ENCODE measurements at places on chromosomes 7 and 10.
A peak's percentile ranks its signal among the peaks of the same experiment; 100 is the strongest.

DNA sequence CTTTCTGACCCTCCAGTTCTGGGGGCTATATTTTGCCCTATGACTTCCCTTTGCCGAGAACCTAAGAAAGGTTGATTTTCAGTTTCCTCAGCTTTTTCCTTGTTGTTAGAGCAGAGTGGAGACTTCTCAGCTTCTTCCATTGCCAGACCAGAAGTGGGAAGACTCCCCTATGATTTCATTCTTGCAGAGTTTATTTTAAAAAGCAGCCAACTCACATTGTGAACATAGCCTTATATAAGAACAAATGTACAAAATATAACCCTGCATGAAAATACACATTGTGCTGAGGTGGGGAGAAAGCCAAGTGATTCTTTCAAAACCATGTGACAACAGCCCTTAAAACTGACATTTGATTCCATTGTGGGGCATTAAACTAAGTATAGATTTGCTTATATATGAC lies 33.8 kb upstream of the FZD8 start:
- DNase-seq = no peak

- DNase-seq = no peak
These were observed 6.9 kb upstream of the GSTK1 start for GRCh38 chr7:143256325-143256724.

DNA sequence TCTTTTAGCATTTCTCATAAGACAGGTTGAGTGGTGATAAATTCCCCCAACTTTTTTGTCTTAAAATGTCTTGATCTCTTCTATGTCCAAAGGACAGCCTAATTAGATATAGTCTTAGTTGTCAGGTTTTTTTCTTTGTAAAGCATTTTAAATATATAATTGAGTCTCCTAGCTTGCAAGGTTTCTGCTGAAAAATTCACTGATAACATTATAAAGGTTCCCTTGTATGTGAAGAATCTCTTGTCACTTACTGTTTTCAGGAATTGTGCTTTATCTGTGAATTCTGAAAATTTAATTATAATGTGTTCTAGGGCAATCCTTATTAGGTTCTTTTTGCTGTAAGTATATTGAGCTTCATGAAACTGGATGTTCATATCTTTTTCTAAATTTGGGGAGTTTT lies 96.8 kb upstream of the ZNF92 start:
- no peak for DNase-seq

GRCh38 chr10:101351017-101351416 lies 2.9 kb upstream of the BTRC start:
- no peak for DNase-seq

GRCh38 chr10:42646687-42647640 lies 8.6 kb upstream of the ZNF33B start:
- DNase-seq = no peak

DNA sequence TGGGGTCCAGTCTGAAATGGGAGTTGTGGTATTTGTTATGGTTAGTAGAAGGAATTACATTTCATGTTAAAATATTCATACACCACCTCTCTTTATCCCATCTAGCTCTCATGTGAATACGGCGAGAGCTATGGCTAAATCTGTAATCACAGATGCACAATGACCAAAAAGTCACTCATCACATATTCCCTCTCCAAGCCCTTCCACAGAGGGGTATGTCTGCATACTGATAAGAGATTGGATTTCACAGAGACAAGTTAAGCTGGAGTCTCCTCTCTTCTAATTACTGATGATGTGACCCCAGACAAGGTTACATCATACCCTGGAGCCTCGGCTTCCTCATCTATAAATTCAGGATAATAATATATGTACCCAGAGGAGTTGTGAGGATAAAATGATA lies 237.8 kb upstream of the RHOBTB1 start:
- DNase-seq = no peak

DNA sequence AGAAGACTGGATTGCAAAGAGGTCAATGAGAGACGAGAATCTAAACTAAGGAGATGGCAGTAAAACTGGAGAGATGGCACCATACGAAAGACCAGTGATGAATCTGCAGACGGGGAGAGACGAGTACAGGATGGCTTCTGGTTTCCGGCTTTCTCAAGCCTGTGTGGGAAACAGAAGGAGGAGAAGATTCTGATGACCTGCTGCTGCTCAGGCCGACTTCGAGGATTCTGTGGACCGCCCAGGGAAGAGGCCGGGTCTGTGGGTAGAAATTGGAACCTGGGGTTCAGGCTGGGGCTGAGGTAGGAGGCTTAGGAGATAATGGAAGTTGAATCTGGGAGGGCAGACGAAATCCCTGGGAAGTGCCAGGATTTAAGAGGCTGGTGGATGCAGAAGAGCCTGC lies 48.6 kb downstream of the PARP12 start:
- DNase-seq = no peak

GRCh38 chr10:77264107-77264506 lies 373.5 kb downstream of the KCNMA1 start:
- no peak for DNase-seq

- DNase-seq = no peak
These were observed 11.1 kb upstream of the ZMIZ1 start for GRCh38 chr10:79057481-79058275.

- no peak for DNase-seq
These were observed 234.0 kb upstream of the TCF7L2 start for GRCh38 chr10:112716076-112716475.

- no peak for DNase-seq
These were observed 70.2 kb upstream of the FGFR2 start for GRCh38 chr10:121668314-121669027.

DNA sequence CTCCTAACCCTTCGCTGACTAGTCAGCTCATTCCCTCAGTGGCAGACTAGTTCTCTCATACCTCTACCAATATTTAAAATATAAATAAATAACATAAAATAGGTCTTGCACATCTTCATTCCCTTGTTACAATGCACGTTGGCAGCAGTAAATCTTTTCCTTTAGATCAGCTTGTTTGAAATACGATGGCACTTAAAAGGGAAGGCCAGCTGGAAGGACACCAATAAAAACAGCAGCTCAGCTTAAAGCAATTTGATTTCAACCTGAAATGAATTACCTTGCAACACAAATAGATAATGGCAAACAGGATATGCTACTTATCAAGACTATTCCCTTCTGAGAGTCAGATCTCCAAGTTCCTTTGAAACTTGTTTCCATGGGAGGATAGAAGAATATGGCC lies 321.8 kb downstream of the GFRA1 start:
- no peak for DNase-seq

DNA sequence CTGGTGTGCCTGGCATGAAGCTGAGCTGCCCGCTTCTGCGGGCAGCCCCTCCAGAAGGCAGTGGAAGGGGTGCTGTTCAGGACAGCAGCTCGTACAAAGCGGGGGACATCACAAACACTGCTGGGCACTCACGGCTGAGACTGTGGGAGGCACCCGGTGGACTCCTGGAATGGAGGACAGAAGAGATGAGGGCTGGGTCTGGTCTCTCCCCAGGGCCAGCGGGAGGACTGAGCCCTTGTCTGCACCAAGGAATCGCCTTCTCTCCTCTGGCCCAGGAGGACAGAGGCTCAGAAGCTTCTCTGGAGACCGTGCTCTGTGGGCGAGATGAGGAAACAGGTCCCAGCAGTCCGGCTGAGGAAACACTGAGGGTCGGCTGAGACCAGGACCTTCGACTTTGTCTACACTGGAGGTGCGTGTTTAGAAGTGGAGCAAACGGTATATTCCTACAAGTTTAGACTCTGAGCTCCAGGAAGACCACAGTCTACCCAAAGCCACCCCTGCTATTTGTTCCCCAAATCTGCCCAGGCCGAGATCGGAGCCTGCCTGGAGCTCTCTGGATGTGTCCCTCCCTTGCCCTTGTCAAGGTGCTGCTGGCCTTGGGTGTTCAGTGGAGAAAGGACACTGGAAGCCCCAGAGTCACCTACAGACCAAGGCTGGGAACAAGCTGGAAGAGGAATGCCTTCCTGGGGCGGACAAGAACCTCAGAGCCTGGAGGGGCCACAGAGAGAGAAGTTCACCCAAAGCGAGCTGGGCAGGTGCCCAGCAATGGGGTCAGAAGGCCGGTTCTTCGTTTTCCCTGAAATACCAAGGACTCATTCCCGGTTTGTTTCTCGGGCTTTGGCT lies 12.9 kb upstream of the INPP5A start:
- DNase-seq = no peak

DNA sequence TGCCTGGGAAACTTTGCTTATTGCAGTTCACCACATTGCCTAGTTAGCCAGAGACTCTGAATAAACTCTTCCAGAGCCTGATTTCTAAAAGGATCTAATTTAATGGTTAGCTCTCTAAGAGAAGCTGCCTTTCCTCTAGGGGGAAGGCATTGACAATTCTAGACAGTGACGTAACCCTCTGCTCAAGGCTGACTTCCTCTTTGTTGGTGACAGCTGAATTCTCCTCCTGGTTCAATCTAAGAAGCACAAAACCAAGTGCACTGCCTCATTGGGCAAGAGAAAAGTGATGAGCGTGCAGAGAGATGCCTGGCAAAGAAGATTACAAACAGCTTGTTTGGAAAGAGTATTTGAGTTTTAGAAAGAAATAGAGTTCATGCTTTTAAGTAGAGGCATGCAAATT lies 102.7 kb downstream of the MACC1 start:
- DNase-seq = no peak

- DNase-seq = no peak
These were observed 9.3 kb upstream of the FAM180A start for GRCh38 chr7:135757719-135758411.

- no peak for DNase-seq
These were observed 11.9 kb upstream of the ZMIZ1 start for GRCh38 chr10:79056736-79057391.

DNA sequence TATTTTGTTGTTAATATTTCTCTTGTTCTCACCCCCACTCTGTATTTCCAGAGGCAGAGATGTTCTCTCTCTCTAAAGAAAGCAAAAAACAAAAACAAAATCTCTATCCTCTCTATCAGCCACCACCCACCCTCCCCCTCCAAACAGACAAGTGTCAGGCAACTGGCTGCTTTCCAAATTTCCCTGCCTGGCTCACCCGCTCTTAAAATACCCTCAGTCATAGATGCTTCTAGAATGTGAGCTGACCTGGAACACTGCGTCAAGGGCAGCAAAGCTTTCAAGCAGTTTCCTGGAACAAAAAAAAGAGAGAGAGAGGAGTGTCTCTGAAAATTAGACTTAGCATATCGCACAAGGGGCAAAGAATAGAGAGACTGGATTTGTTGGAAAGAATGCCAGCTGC lies 341.0 kb upstream of the ZMIZ1 start:
- DNase-seq = peak; percentile 56

DNA sequence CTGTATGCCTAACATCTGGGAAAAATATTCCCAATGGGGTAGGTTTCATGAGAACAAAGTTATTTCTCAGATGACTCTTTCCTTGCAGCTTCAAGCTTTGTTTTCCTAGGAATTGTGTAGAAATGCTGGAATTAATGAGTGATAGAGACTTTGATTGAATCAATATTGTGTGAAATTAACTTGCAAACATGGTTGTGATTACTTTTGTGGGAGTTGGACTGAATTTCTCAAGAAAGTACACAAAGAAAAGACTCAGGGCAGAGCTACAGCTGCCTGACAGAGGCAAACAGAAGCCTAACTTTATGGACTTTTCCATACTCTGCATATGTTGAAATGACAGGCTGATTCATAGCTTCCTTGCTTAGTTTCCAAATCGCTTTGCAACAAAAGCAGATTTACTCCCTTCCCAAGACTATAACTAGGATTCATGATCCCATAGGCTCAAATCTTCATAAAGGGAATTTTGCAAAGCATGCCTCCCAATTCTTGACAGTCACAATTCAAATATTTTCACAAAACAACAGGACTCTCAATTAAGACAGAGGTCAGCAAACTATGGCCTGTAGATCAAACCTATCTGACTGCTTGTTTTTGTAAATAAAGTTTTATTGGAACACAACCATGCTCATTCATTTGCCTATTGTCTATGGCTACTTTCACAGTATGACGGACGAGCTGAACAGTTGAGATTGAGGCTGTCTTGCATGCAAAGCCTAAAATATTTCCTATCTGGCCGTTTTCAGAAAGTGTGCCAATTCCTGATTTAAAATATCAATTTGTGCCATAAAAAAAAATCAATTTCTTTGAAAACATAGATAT lies 27.6 kb downstream of the NRP1 start:
- no peak for DNase-seq

- peak; percentile 23 for DNase-seq
These were observed 28.1 kb downstream of the EPHB4 start for GRCh38 chr7:100799037-100799896.

DNA sequence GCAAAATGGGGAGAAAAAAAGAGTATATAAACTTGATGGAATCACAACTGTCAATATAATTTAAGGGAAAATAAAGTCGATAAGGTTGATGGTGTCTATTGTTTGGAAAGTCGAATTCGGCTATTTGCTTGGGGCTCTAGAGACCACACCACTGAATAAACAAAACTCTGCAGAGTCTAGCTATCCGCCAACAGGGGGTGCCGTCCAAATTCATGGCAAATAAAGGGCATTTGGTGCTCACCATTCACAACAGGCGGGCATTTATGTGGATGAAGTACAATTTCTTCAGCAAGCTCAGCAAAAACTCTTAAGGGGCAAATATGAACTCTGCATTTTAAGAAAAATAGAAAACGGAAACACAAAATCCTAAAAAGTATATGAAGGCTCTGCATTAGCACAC lies 23.3 kb downstream of the CD36 start:
- no peak for DNase-seq

GRCh38 chr10:133401500-133401899 lies 7.5 kb downstream of the MTG1 start:
- DNase-seq = no peak

DNA sequence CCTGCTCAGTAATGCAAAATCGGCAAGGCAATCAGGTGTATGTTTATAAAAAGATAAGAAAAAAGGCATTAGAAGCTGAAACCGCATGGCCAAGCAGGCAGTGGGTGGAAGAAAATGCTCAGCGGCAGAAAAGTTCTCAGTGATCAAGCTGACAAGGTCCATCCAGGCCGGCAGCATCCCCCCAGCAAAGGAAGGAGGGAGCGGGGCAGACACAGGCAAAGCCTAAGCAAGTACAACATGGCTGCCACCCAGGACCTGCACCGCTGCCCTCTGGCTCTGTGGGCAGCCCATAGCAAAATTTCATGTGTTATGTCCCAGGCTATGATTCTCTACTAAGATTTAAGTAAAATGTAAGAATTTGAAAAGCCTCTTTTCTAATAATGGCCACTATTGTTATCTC lies 45.4 kb downstream of the MRPS24 start:
- no peak for DNase-seq

DNA sequence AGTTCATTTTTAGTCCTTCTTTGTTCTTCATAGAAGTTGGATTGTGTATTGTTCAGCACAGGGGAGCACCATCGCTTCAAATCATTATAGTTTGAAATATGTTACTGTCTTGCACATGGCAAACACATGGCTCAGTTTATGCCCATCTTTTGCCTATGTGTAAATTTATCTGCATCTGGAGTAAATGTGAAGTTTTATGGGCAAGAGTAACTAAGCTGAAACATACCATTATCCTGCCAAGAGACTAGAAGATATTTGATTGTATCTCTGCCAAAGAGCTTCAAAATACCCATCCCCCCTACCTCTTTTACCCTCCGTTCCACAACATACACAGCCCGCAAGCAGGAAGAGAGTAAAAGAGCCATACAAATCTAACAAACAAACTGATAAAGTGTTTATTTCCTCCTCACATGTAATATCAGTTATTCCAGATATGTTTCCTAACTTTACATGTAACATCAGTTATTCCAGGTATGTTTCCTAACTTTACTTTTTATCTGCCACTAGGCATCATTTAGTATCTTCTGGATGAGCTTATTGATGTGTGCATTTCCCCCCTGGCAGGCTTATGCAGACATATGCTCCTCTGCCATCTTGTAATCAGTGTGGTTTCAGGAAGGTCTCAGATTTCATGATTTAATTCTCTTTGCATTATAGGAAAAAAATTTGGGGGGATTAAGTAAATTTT lies 127.7 kb downstream of the SRI start:
- peak; percentile 98 for DNase-seq

- DNase-seq = no peak
These were observed 162.6 kb downstream of the UBE2H start for GRCh38 chr7:129790136-129790535.
